Stimulated activated CD4-positive, alpha-beta T cell treated with anti-CD3 and anti-CD28 coated beads, Interleukin-2, amount 100 ng/mL, for 24 hours (primary cell): ENCODE measurements at places on chromosomes 11 and 22.

GRCh38 chr22:45897736-45898135 is 79.2 kb downstream of the WNT7B start:
- no peak for DNase-seq

DNA sequence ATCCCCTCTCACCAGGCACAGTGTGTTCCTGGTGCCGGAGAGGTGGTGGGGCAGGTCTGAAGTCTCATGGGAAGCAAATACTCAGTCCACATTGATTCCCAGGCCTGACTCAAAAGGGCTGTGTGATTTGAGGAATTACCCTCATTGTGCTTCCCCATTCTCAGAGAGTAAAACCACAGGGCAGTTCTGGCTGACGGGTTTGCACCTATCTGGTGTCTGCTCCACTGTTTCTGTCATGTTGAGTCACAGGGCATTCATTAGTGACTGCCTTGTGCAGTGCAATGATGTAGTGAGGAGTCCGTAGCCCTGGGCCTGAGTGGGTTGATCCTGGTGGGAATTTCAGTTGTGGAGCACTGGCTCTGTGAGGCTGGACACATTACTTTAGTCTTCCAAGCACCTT is 85.2 kb upstream of the ARHGAP20 start:
- DNase-seq, result no peak

DNA sequence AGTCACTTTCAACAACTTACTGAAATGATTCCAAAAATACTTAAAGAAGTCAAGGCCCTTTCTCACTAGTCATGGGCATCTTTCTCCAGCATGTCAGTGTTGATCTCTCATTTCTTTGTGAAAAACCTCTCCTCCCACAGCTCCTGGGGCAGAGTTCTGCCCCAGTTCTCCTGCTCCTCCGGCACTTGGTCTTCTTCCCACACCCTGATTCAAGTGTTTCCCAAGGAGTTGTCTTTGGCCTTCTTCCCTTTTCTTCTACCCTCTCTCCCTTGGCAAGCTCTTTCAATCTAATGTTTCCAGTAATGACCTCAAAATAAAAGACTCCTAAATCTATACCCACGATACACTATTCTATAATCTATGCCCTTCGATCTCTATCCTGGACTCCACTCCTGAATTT is 42.1 kb upstream of the CCDC34 start:
- DNase-seq, result no peak

GRCh38 chr22:32617271-32617670 is 142.7 kb downstream of the FBXO7 start:
- DNase-seq, result no peak

DNA sequence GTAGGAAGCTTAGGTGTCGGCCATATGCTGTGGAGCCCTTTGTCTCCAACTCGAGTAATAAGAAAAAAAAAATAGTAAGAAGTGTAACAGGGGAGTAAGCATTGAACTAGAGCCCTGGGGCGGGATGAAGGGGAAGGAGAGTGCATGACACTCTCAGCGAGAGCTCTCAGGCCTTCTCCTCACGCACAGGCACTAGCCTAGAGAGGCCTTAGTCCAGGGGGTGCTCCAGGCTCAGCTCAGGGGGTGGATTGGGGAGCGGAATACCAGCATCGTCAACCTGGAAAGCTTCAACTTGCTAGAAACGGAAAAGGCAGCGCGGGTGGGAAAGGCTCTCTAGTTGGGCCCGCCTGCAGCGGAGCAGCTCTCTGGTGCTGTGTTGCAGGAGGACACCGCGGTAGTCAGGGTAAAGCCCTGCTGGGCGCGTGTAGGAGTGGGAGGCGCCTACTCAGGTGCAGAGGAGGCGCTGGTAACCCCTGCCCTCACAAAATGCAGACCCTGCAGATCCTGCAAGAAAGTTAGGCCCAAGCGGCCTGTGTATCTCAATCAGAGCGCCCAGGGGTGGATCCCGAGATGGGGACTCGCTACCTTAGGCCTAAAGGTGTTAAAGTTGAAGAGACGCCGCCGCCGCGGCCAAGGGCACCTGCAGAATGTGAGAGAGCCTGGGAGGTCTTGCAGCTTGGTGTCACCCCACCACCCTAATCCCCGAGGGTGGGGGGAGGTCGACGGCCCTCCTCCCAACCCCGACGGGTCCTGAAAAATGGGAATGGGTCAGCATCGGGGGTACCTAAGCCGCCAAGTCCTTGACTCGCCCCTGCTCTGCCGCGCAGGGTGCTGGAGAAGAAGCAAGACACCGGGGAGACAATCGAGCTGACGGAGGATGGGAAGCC is 2.8 kb downstream of the SLC17A6 start:
- DNase-seq, result no peak

- no peak for DNase-seq
Measured at GRCh38 chr22:27991586-27992293, 72.7 kb upstream of the PITPNB start.

GRCh38 chr11:28526406-28526751 is 418.2 kb downstream of the METTL15 start:
- no peak for DNase-seq

DNA sequence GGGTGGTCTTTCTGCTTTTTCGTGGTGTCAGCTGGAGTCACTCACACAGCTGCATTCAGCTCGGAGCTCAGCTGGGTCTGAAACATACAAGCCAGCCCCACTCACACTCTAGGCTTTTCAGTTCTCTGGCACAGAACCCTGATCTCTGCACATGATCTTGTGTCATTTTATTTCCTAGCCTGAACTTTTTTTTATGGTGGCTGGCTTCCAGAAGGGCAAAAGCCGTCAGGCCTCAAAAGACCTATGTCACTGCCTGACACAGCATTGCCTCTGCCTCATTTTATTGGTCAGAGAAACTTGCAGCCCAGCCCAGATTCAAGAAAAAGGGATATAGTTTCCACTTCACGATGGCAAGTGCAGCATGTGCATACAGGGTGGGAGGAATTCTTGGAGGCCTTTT is 117.8 kb downstream of the NTM start:
- no peak for DNase-seq

GRCh38 chr11:56314844-56315243 is at the start of gene OR8K3:
Gene OR8K3, plus strand, starts transcription at chr11:56315144. Its CDS starts 3,163 bp downstream, at chr11:56318307.
- no peak for DNase-seq

DNA sequence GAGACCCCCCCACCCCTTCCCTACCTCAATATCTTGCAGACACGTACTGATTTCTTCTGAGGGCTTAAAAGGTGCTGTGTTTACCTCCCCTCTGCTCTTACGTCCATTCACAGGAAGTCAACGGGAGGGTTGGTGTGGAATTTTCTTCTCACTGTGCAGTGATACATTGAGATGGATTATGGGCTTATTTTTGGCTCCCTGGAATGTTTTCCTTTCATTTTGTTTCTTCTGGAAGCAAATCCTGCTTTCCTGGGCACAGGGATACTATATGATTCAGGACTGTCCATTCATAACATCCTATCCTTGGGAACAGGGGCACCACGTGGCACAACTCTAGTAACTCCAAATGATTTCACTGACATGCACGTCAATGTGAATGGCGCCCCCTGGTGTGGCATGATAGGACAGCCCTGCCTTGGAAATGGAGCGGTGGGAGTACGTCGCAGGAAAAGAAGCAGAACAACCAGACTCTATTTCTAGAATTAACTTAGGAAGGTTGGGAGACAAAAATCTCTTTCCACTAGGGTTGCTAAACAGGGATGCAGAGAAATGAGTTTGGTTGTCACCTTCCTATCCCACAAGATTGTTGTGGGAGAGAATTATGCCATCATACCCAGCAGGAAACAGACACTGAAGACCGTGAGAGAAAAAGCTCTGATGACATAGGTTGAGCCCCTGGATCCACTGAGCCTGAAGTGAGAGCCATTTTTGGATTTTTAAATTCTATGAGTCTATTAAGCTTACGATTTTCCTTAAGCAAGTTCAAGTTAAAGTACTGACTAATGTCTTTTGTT is 146.5 kb upstream of the RAG2 start:
- DNase-seq, result peak; percentile 77

- no peak for DNase-seq
Measured at GRCh38 chr11:47611348-47611794, 17.2 kb upstream of the C1QTNF4 start.

DNA sequence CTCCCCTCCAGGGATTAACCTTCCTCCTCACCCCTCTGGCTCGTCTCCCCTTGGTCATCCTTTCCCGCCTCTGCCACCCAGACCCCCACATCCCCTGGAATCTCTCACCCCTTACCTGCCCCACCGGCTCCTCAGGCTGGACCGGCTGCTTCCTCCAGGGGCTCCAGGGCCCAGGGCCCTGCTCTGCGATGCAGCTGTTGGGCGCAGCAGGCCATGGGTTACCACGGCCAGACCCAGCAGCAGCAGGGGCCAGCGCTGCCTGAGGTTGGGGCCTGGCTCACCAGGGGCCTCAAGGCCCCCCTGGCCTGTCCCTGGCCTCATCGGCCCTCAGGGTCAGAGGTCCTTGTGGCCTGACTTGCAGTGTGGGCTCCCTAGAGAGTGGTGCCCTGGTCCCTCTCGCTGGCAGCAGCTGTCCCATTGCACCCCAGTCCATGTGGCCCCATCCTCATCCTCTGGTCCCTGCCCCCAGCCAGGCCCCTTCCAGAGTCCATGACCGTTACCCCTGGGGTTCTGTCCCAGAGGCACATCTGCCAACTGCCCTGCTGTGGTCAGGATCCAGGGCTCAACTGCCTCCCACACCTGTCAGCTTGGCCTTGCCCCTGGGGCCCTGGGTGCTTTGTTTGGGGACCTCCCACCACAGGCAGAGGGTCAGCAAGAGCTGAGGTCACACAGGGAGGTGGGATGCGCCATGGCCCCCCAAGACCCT is at the start of gene IGLL1:
TSS of gene IGLL1 (minus strand) at position 421 of the 706 bp plus-strand sequence. CDS start at position 321, 100 bp downstream.
- DNase-seq, result no peak

GRCh38 chr11:120337355-120338106 is 1.3 kb downstream of the ARHGEF12 start:
- DNase-seq, result no peak

DNA sequence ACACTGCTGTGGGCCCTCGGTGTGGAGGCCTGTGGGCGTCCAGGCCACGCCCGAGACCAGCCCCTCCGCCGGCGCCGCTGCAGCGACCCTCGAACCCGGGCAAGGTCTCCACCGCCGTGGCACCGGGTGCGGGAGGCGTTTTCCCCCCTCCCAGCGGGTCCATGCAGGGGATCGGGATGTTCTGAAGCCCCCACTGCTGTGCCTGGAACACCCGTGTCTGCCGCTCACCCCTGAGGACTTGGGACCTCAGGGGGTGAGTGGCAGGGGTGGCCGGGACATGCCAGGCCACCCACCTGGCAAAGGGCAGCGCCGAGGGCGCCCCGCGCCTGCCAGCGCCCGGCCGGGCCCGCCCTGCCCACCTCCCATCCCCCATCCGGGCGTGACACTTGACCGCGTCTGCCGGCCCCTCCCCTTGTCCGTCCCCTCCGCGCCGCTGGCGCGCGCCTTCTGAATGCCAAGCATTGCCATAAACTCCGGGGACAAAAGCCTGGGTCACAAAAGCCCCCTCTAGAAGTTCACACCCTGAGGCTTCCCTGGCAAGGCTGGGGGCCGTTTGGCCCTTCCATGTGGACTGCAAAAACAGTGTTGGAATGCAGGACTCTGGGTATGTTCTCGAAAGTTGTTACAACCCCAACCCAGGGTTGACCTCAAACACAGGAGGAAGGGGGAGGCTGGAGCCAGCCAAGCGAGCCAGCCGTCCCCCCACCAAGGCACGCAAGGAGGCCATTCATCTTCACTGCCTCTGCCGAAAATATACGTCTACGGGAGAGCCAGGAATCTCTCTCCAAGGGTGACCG is 819 bp upstream of the KCNQ1OT1 start:
- DNase-seq, result peak; percentile 35

- DNase-seq, result no peak
Measured at GRCh38 chr11:20247591-20248007, 87.3 kb upstream of the DBX1 start.

DNA sequence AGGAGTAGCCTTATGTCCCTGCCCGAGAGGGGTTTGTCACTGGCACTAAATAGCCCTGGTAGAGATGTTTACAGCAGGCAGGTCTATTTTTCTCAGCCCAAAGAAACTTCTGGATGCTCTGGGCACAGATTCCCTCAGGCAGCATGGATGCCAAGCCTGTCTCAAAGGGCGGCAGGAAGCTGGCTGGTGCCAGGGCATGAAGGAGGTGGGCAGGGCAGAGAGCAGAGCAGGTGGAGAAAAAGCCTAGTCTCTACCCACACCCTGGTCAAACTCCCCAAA is 4.1 kb upstream of the GAS2L1 start:
- no peak for DNase-seq

DNA sequence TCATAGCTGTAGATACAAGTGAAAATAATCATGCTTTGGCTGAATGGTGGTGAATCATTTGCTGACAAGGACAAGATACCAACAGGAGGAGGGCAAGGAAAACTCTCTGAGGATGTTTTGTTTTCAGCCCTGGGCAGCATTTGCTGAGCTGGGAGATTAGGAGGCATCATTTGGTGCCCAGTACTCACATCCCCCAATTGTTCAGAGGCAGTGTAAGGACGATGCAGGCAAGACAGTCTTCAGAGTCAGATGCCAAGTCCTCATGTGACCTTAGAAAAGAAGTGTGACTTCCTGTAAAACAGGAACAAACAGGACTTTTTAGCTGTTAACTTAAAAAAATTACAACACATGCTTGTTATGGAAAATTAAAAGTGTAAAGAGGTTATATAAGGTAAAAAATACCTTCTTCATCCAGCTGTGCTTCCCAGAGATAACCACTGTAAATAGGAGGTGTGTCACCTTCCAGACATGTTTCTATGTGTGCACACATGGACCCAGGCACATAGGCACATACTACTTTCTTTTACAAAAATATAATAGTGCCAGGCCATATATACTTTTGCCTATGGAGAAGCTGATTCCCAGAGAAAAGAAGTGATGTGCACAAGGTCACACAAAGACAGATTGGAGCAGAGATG is 18.0 kb downstream of the CNTF start:
- no peak for DNase-seq

DNA sequence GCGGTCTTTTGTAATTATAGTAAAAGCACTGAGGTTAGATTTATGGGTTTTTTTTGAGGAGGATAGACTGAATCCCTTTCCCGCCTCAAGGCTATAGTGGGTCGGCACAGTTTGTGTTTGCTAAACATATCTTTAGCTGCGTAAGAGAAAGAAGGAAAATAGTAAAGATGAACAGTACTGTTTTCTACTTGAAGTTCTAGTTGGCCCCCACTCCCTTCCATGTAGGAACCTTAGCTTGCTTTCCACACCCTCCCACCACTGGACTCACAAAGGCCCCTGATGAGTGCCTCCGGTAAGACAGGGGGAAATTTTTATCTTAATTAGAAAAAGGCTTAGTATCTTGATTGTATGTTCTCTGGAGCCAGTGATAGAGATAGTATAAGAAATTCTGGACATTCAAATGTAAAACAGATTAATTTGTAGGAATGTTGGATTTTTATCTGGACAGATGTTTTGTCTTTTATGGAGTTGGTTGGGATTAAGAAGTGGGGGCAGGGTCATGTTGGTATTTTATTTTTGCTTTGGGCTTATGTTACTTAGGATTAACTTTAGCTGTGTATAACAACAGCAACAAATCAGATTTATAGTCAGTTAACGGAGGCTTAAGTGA is 49.4 kb downstream of the PTPRJ start:
- no peak for DNase-seq

- DNase-seq, result no peak
Measured at GRCh38 chr22:47056776-47057470, 294.5 kb downstream of the TBC1D22A start.

- DNase-seq, result no peak
Measured at GRCh38 chr11:118884875-118885274, 1.2 kb downstream of the CXCR5 start.
